CD8-positive, alpha-beta T cell (primary cell): ENCODE measurements at places on chromosomes 13 and 19.

DNA sequence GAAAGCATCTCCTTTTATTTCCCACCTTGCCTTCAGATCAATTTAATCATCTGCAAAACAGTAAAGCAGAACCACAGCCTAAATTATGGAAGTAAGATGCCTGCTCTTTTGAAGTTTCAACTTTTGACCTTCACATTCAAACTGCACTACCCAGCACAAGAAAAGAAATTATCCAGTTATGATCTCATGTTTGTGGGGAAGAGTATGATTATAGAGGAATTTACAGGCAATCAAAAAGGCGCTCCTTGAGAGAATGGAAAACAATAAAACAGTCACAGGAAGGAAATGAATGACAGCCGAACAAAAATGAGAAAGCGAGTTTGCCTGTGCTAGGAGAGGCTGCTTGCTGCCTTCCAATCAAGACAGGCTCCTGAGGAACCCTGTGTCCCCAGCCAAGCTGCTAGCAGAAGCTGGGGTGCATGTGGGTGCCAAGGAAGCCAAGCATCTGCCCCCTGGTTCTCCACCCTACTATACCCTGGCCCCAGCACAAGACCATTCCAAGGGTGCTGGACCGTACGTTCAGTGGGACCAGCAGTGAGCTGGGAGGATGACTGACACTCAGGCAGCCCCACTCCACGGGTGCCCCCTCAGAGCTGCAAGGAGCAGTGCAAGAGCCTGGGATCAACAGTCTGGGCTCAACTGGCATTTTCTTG is 47.8 kb downstream of the PEPD start:
- peak; percentile 25 for DNase-seq

DNA sequence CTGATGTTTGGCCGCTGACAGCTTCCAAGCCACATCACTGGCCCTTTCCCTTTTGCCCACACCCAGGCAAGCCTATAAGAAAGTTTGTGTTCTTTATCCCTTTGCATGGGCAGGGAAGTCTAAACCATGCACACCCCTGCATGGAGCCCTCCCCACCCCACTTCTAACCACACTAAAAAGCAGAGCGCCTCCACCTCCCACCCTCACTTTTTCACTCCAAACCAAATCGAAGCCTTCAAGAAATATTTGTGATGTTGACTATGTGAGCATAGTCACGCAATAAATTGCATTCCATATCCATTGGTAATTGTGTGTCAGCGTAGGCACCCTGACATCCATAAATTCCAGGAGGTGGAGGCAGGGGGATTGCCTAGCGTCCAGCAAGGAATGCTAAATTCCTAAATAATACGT is 104.4 kb upstream of the LSM14A start:
- no peak for DNase-seq

DNA sequence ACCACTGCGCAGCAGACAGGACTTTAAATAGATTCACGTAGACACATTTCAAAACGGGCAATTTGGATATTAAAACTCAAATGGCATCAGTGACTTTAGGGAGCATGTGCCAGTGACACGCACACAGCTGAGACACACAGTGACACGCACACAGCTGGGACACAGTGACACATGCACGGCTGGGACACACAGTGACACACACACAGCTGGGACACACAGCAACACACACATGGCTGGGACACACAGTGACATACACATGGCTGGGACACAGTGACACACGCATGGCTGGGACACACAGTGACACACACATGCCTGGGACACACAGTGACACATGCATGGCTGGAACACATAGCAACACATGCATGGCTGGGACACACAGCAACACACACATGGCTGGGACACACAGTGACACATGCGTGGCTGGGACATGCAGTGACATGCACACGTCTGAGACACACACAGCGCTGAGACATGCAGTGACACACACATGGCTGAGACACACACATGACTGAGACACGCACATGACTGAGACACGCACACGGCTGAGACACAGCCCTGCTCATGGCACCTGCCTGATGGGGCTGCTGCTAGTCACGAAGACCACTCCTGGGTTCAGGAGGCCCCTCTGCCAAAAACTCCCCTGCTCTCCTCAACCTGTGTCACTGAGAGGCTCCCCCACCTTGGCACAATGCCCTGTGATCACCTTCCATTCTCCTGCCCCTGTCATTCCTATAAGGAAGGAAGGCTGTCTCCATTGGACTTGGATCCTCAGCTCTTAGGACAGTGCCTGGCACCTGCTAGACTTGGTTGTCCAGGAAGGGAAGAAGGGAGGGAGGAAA is 52.5 kb downstream of the SOX1 start:
- DNase-seq: no peak

DNA sequence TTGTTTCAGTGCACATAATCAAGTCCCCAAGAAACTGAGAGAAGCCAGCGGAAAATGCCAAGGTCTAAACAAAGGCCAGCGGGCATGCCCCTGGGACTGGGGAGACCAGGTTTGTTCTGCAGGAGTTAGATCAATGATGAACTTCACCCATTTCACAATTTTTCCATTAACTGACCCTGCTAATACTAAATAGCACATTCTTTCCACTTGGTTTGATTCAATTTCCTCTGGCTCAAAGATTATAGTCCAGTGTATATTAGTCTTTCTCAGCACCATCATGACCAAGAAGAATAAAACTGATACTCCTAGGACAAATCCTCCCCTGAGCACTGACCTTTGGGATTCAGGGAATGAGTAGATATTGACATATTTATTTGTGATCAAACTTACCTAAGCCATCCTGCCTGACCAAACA is 66.4 kb downstream of the MBNL2 start:
- DNase-seq: no peak

- DNase-seq: peak; percentile 92
Measured at GRCh38 chr19:58326914-58327726, at the start of gene ZSCAN22. TSS of gene ZSCAN22 (plus strand) at chr19:58326994. CDS start at chr19:58334803, 7,809 bp downstream.

DNA sequence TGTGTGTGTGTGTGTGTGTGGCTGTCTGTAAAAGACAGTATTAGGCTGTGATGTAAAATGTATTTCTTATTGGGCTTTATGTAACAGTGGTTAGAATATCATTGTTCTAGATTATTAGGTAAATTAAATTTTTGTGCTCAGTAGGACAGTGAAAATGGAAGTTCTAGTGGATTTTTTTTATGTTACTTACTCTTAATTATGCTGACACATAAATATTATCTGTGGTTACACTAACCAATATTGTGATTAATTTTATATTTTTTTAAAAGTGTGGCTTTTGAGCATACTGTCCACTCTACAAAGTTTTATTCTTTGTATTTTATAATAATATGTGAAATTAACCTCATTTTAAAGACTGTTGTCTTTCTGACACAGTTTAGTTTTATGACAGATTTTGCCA is 80.5 kb downstream of the SCEL start:
- no peak for DNase-seq

DNA sequence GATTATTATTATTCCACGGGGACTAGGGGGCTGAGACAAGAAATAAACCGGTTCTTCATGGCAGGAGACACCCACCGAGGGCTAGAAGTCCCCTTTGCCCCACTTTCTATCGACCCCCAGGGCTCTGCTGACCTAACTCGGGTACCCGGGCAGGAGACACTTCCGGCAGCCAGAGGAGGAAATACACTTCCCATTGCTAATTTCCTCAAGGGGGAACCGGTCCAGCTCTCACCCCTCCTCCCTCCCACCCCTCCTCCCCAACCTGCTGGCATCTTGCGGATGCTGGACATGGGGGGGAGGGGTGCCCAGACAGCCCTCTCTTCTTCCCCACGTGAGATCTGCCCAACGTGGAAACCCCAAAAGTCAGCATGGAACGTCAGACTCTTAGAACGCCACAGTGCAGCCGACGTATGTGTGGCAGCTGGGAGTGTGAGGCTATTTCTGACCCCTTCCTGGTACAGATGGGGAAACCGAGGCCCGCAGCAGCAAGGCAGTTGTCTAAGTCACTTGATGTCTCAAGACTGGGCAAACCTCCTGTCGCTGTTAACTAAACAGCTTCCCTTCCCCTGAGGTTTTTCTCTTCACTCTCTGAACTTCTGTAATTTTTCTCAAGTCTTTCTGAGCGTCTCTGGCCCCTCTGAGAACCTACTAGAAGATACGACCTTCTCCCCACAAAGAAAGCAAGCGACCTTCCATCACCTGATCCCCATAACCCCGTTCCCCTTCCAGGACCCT is 3.6 kb downstream of the GPR4 start:
- DNase-seq: no peak

DNA sequence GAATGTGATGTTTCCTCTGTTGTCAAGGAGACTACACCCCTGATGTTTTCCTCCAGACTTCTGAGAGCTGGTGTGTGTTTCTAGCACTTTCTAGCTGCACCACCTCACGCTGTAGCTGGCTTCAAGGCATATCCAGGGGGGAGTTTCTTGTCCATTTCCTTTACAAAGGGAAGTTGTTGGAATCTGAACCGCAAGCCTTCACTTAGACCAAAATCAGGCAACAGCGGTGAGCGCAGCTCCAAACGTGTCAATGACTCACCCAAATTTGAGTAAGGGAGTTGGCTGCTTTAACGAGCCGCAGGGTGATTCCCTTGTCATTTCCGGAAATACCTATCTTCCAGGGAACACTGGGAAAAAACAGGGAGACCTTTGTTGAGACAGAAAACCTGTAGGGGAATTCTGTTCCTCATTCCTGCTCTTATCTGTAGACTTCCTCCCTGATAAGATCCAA is 2.5 kb downstream of the LDLR start:
- DNase-seq: peak; percentile 70

DNA sequence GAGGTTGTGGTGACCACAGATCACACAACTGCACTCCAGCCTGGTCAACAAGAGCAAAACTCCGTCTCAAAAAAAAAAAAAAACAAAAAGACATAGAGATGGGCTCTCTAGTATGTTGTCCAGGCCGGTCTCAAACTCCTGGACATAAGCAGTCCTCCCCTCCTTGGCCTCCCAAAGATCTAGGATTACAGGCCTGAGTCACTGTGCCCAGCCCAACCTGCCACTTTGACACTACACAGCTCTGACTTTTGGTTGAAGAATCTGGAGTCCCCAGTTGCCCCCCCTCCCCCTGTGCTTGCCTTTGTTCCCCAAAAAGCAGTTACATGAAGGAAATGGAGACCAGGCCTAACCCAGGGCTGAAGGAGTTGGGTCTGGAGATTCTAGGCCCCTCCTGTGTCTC is 12.9 kb downstream of the CARM1 start:
- DNase-seq: no peak

DNA sequence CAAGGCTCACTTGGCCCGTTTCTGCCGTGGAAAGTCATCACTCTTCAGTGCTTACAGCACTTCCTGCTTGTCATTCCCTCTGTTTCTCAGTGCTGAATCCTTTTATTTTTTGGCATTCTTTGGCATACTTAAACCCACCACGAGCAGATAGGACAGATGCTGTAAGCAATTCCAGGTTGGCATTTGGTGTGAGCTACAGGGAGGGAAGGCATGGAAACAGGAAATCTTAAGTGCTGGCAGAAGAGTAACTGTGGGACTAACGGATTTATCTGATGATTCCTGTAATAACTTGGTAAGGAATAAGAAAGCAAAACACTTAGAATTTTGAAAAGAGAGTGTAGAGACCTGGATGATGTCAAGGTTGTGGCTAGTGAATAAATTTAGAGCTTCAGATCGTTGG is 273.4 kb downstream of the GPC6 start:
- no peak for DNase-seq

DNA sequence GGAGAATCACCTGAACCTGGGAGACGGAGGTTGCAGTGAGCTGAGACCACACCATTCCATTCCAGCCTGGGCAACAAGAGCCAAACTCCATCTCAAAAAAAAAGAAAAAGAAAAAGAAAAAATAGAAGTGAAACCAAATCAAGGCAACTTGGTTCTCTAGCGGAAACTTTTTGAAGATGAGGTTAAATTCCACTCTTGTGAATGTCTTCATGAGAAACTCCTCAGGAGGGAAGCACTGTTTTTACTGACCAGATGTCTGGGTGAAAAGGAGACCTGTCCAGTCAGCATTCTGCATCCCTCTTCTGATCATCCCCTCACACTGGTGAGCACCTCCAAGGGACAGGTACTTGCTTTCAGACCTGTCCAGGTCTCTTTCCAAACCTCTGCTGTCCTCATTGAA is 15.8 kb downstream of the BRD4 start:
- DNase-seq: no peak

DNA sequence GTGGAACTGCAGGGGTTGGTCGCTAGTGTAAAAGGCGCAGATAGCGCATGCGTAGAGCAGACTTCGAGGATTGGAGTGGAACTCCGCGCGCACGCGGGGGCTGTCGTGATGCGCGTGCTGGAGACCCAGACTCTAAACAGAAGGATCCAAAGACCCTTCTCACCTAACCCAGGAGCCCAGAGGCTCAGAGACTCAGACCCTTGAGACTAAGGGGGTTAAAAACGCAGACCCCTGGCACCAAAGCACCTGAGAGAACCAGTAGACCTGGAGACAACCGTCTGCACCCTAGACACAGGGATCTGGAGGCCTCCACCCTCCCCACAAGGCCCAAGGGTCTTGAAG is 567 bp upstream of the CTU1 start:
- no peak for DNase-seq
